Sciatic nerve (tissue), 2 donors: ENCODE measurements at places on chromosomes 4 and X.

- no peak for DNase-seq
These were observed 185.2 kb downstream of the KLHL4 start for GRCh38 chrX:87702795-87703194.

DNA sequence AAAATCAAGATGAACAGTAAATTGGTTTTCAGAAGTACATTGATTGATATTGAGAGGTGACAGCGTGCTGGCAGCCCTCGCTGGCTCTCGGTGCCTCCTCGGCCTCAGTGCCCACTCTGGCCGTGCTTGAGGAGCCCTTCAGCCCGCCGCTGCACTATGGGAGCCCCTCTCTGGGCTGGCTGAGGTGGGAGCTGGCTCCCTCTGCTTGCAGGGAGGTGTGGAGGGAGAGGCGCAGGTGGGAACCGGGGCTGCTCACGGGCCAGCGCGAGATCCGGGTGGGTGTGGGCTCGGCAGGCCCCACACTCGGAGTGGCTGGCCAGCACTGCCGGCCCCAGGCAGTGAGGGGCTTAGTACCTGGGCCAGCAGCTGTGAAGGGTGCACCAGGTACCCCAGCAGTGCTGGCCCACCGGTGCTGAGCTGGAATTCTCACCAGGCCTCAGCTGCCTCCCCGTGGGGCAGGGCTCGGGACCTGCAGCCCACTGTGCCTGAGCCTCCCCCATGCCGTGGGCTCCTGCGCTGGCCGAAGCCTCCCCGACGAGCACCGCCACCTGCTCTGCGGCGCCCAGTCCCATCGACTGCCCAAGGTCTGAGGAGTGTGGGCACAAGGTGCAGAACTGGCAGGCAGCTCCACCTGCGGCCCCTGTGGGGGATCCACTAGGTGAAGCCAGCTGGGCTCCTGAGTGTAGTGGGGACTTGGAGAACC, 25.2 kb downstream of the RAP2C start:
- no peak for DNase-seq

DNA sequence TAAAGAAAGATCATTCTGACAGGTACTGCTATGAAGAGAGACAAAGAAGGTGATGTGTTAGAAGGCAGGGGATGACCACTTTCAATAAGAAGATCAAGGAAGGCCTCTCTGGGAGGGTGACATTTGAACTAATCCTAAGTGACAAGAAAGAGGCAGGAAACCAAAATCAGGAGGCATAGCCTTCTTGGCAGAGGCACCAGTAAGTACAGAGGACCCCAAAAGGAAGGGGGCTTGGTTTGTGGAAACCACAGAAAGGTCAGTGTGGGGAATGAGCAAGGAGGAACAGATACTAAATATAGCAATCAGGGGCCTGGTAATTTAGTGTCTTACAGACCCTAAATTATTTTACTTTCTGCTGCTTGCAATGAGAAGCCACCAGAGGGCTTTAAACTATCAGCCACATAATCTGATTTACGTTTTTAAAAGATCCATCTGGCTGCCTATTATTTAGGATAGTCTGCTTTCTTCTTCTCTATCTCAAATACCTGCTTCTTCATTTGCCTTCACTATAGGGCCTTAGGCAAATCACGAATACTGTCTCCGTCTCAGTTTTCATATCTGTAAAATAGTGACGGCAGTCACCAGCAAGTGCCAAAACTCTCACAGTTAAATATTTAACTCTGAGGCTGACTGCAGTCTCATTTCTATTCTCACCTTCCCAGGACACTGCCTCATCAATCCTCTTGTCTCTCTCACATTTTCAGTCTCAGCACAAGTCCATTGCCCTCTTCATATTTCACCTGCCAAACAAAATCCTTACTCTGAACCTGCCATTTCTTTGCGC, 16.7 kb downstream of the NR3C2 start:
- DNase-seq, result no peak

- DNase-seq, result no peak
These were observed 210.9 kb downstream of the SLIT2 start for GRCh38 chr4:20462426-20463175.
